Activated CD8-positive, alpha-beta T cell treated with anti-CD3 and anti-CD28 coated beads for 36 hours (primary cell): ENCODE measurements at places on chromosomes 13 and 19. TPM values are rescaled to one million over a fixed set of nuclear protein-coding genes. Genes with fewer than 3 reads are reported as not detected.

LSM7 gene
- total RNA-seq = 162 TPM

KISS1R gene
- 14.0 TPM for total RNA-seq

PALM3 gene
- total RNA-seq = not detected

CGB3 gene
- not detected for total RNA-seq

RRAS gene
- 7.1 TPM for total RNA-seq

ZNF737 gene
- 16.2 TPM for total RNA-seq

FFAR2 gene
- total RNA-seq = not detected

- peaks cover 6% of the 10 kb centered on the region for H3K4me1 ChIP-seq
- no peak for DNase-seq
- no peaks in the 10 kb centered on the region for H3K36me3 ChIP-seq
- no peak overlapping the region for H3K27ac ChIP-seq
- H3K4me3 ChIP-seq = no peak overlapping the region
Measured at GRCh38 chr13:30338331-30338851, 31.0 kb upstream of the KATNAL1 start.

GRCh38 chr19:397941-398706, 10.8 kb downstream of the C2CD4C start:
- no peak overlapping the region for H3K27ac ChIP-seq
- peaks cover 2% of the 10 kb centered on the region for H3K36me3 ChIP-seq
- DNase-seq = no peak
- peaks cover 6% of the 10 kb centered on the region for H3K27me3 ChIP-seq
- peaks cover 6% of the 10 kb centered on the region for H3K4me1 ChIP-seq
- no peak overlapping the region for H3K4me3 ChIP-seq

DNA sequence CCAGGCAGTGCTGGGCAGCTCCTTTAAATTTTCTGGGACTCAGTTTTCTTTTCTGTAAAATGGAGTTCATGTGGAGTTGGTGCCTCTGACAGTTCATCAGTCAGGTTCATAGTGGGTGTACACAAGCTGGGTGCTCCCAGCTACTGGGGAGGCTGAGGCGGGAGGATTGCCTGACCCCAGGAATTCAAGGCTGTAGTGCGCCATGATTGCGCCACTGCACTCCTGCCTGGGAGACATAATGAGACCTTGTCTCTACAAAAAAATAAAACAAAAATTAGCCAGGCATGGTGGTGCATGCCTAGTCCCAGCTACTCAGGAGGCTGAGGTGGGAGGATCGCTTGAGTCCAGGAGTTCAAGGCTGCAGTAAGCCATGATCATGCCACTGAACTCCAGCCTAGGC, 21.1 kb downstream of the IQCN start:
- H3K4me3 ChIP-seq = no peak overlapping the region
- peaks cover 21% of the 10 kb centered on the region for H3K27me3 ChIP-seq
- H3K36me3 ChIP-seq = no peaks in the 10 kb centered on the region
- DNase-seq = no peak

DNA sequence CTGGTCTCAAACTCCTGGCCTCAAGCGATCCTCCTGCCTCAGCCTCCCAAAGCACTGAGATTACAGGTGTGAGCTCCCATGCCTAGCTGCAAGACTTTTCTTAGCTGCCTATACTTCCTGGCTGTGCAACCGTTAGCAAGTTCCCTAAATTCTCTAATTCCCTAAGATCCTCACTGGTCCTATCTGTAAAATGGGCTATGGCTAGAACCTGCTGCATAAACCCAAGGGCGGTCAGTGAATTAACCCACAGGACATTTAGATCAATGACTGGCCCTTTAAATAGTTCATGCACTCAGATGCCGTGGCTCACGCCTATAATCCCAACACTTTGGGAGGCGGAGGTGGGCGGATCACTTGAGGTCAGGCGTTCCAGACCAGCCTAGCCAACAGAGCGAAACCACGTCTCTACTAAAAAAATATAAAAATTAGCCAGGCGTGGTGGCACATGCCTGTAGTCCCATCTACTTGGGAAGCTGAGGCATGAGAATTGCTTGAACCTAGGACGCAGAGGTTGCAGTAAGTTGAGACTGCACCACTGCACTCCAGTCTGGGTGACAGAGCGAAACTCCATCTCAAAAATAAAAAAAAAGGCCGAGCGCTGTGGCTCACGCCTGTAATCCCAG, 4.1 kb upstream of the C19orf53 start:
- DNase-seq = no peak
- H3K4me1 ChIP-seq = peaks cover 13% of the 10 kb centered on the region
- H3K4me3 ChIP-seq = no peak overlapping the region
- H3K27ac ChIP-seq = no peak overlapping the region
- H3K36me3 ChIP-seq = peaks cover 23% of the 10 kb centered on the region

DNA sequence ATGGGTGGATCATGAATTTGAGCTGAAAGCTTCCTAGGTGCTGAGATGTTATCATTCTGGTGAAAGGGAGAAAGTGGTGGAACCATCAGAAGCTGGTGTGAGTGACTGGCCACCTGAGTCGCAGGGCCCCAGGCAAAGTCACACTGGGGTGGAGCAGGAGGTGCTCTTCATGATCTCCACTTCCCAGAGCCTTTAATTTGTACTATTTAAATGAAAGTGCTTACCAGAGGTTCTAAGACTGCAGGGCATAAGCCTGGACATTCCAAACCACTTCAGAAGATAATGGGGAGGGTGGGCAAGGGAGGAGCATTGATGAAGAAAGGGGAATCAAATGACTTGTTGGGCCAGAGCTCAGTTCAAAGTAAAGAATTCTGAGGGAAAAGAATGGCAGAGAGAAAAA, 156.1 kb downstream of the RGCC start:
- H3K4me3 ChIP-seq = no peak overlapping the region
- H3K36me3 ChIP-seq = peaks cover 23% of the 10 kb centered on the region
- DNase-seq = no peak
- no peak overlapping the region for H3K27ac ChIP-seq
- no peaks in the 10 kb centered on the region for H3K4me1 ChIP-seq

- H3K4me1 ChIP-seq = no peaks in the 10 kb centered on the region
- H3K36me3 ChIP-seq = no peaks in the 10 kb centered on the region
- no peak overlapping the region for H3K27ac ChIP-seq
- no peak for DNase-seq
- no peak overlapping the region for H3K4me3 ChIP-seq
Measured at GRCh38 chr19:33687481-33688170, 65.9 kb downstream of the CHST8 start.

DNA sequence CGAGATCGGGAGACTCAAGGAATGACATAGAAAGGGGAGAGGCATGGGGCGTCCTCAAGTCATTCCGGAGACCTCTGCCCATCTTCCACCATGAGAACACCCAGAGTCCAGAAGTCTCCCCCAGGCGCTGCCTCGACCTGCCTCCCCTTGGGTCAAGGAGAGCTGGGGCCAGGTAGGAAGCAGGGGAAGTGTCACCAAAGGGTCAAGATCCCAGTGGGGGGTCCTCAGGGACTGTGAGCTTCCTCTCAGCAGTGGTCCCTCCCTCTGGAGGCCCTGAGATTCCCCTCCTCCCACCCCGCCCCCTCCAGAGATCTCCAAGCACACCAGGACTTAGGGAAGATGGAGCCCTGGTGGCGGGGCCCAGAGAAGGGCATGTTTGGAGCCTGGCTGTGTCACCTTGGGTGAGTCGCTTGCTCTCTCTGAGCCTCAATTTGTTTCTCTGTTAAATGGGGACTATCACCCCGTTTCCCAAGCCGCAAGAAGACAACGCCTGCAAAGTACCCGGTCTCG, 919 bp downstream of the DACT3 start:
- no peak overlapping the region for H3K27ac ChIP-seq
- peak; percentile 35 for DNase-seq
- peaks cover 24% of the 10 kb centered on the region for H3K27me3 ChIP-seq
- H3K4me1 ChIP-seq = peaks cover 25% of the 10 kb centered on the region

DNA sequence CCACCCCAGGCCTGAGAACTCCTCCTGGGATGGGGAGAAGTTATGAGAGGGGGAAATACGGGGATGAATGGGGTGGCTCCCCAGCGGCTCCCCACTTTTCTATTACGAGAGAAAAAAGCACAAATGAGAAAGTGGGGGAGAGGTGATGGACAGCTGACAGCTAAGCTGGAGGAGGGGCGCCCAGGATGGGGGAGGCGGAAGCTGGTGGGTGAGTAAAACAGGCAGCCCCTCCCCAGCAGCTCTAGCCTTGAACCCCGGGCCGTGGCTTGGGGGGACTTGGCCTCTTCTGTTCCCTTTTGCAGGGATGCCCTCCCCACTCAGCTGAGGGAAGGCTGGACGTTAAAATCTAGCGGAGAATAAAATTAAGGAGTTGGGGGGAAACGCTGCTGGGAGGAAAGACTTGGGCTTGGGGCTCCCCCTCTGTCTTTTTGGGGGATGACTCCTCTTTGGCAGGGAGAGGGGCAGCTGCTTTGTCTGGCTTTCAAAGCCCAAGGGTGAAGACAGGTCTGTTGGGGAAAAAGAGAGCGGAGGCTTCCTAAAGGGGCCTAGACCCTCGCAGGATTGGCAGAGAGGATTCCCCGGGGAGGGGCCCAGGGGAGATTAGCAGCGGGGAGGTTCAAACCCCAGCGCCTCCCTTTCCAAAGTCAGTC, 1.4 kb upstream of the SAMD1 start:
- DNase-seq = peak; percentile 79
- H3K4me3 ChIP-seq = peak overlapping the region; percentile 82
- peak overlapping the region; percentile 97 for H3K27ac ChIP-seq
- H3K27me3 ChIP-seq = no peaks in the 10 kb centered on the region
- peaks cover 16% of the 10 kb centered on the region for H3K4me1 ChIP-seq
- H3K36me3 ChIP-seq = peaks cover 36% of the 10 kb centered on the region

DNA sequence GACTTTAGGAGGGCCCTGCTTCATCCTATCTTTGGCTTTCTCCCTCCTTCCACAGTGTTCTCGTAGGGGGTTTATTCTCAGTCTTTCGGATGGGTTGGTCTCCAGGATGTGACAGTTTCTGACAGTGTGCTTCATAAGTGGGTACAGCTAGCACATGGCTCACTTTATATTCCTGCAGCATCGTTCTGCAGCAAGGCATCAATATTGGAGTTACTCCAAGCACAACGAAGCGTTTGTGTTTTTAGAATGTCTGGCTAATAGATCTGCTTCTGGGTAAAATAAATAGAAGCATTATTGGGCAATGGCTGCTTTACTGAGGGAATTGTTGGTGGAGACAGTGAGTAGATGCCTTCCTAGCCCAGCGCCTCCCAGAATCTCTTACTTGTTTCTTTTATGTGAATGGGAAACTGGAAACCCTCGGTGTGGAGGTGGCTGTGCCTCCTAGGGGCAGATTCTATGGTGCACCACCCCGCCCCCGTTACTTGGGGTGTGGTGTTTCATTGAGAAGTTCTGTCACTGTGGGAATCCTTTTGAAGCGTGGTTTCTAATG, 2.0 kb downstream of the FARP1 start:
- peaks cover 47% of the 10 kb centered on the region for H3K27me3 ChIP-seq
- H3K36me3 ChIP-seq = no peaks in the 10 kb centered on the region

GRCh38 chr19:11092181-11092538, 2.9 kb downstream of the LDLR start:
- peak overlapping the region; percentile 92 for H3K4me3 ChIP-seq
- H3K27ac ChIP-seq = peak overlapping the region; percentile 88
- peak; percentile 48 for DNase-seq
- no peaks in the 10 kb centered on the region for H3K27me3 ChIP-seq
- peaks cover 58% of the 10 kb centered on the region for H3K36me3 ChIP-seq
- H3K4me1 ChIP-seq = peaks cover 57% of the 10 kb centered on the region

- H3K4me3 ChIP-seq = no peak overlapping the region
- no peak overlapping the region for H3K27ac ChIP-seq
- H3K36me3 ChIP-seq = no peaks in the 10 kb centered on the region
- peaks cover 5% of the 10 kb centered on the region for H3K27me3 ChIP-seq
- peaks cover 13% of the 10 kb centered on the region for H3K4me1 ChIP-seq
Measured at GRCh38 chr19:50512999-50513745, 541 bp downstream of the ASPDH start.
